H1 (cell line): ENCODE measurements at places on chromosomes 16 and 17. TPM values are rescaled to one million over a fixed set of nuclear protein-coding genes. Genes with fewer than 3 reads are reported as not detected.

The C17orf107 gene
- polyA plus RNA-seq: 0.45 and 0.67 TPM in 2 replicates

The TBX21 gene
- 0.05 TPM in 1 of 2 replicates, not detected in the other for polyA plus RNA-seq

The BCL6B gene
- 6.6 and 7.0 TPM in 2 replicates for polyA plus RNA-seq

The RAMP2 gene
- 41.5 and 41.7 TPM in 2 replicates for polyA plus RNA-seq

The ABCA9 gene
- not detected in 2 replicates for polyA plus RNA-seq
